ENCODE measurements at places on chromosomes 13 and 19.

DNA sequence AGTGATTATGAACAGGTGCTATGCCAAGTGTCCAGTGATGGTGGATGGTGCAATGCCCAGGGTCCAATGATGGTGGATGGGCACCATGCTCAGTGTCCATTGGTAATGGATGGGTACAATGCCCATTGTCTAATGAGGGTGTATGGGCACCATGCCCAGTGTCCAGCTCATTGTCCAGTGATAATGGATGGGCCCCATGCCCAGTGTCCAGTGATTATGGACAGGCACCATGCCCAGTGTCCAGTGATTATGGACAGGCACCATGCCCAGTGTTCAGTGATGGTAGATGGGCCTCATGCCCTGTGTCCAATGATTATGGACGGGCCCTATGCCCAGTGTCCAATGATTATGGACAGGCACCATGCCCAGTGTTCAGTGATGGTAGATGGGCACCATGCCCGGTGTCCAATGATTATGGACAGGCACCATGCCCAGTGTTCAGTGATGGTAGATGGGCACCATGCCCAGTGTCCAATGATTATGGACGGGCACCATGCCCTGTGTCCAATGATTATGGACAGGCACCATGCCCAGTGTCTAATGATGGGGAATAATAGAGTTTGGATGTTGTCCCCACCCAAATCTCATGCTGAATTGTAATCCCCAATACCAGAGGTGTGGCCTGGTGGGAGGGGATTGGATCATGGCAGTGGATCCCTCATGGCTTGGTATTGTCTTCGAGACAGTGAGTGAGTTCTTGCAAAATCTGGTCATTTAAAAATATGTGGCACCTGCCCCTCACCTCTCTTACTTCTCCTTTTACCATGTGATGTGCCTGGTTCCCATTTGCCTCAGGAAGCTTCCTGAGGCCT, 87.8 kb downstream of the ANKRD10 start:
- DNase-seq = no peak

GRCh38 chr19:50490411-50490811, 13.8 kb upstream of the GARIN5A start:
- no peak for DNase-seq

- no peak for DNase-seq
Measured at GRCh38 chr13:112781881-112782361, 92.1 kb downstream of the ATP11A start.

- peak; percentile 35 for DNase-seq
Measured at GRCh38 chr19:28330831-28331230, 882.1 kb downstream of the UQCRFS1 start.

DNA sequence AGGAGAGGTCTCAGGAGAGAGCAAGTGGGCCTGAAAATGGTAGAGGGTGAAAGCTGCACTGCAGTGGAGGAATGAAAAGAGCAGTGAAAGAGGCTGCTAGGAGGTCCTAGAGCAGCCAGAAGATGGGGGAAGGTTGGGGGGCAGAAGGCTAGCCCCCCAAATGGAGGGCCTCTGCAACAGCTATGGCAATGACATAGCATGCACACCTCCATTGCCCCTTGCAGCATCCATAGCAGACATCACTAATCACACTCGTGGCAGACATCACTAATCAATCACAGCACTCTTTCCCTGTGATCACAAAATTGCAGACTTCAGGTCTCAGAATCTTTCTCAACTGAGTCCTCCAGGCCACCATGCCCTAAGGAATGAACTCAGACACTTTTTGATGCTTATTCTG, 21.9 kb downstream of the CCL25 start:
- no peak for DNase-seq

- no peak for DNase-seq
Measured at GRCh38 chr19:27709496-27709895, 1503.5 kb downstream of the UQCRFS1 start.

DNA sequence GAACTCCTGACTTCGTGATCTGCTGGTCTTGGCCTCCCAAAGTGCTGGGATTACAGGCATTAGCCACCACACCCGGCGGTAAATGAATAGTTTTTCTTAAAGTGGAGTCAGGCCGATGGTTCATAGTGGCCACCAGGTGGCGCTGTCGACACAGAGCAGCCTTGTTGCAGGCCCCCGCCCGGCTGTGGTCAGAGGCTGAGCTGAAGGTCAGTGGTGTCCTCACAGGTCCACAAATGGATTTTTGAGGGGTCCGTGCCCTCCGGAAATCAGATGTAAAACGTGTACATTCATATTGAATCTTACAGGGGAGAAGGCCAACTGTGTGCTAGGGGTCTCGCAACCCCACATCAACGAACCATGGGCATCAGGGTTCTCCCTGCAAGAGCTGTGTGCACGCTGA, 13.4 kb upstream of the WDR18 start:
- no peak for DNase-seq

- DNase-seq = no peak
Measured at GRCh38 chr13:85419611-85420010, 379.6 kb downstream of the SLITRK6 start.

GRCh38 chr13:73998631-73999030, 135.6 kb downstream of the KLF12 start:
- DNase-seq = no peak

- DNase-seq = no peak
Measured at GRCh38 chr13:34942732-34943435, 814 bp downstream of the NBEA start.
